Activated CD8-positive, alpha-beta T cell treated with anti-CD3 and anti-CD28 coated beads, Interleukin-2, amount 10 ng/mL, durations not matched to agents 7 days and 5 days (primary cell): ENCODE measurements at places on chromosomes 2 and 18. TPM values are rescaled to one million over a fixed set of nuclear protein-coding genes. Genes with fewer than 3 reads are reported as not detected.

The GCKR gene
- total RNA-seq: not detected

The C1QL2 gene
- not detected for total RNA-seq

DNA sequence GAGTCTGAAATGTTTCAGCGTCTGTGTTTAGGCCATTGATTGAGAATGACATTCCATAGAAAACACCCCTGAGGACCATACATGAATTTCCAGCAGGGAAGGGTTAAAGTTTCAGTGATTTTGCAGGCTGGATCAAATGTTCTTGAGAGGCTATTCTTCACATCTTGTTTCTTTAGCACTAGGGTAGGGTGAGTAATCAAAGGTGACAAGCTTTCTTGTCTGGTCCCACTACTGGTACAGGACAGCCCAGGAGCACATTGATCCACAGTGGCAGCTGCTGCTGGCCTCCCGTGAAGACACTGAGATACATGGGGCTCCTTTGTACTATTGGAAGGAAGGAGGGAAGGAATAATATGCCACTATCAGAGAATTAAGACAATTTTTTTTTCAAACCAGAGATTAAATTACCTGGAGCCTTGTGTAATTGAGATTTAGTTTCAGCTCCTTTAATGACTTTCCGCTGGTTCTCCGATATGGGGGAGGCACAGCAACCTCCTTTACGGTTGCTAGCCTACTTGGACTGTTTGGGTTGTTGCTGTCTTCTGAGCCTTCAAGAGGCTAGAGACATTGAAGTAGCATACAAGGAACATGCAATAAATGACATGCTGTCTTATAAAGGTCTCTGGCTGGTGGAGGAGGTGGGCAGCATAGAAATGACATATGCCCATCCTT lies 368.9 kb downstream of the SOX11 start:
- no peaks in the 10 kb centered on the region for H3K4me1 ChIP-seq
- H3K27me3 ChIP-seq: no peaks in the 10 kb centered on the region
- H3K4me3 ChIP-seq: no peak overlapping the region

GRCh38 chr2:218745160-218745558 lies 34.5 kb downstream of the TTLL4 start:
- DNase-seq: no peak
- H3K36me3 ChIP-seq: peaks cover 29% of the 10 kb centered on the region
- H3K27me3 ChIP-seq: no peaks in the 10 kb centered on the region
- H3K4me1 ChIP-seq: no peaks in the 10 kb centered on the region
- H3K4me3 ChIP-seq: no peak overlapping the region
